Stimulated activated CD8-positive, alpha-beta memory T cell treated with anti-CD3 and anti-CD28 coated beads, Interleukin-2, amount 100 ng/mL, for 48 hours (primary cell): ENCODE measurements at places on chromosomes 6 and 20.

DNA sequence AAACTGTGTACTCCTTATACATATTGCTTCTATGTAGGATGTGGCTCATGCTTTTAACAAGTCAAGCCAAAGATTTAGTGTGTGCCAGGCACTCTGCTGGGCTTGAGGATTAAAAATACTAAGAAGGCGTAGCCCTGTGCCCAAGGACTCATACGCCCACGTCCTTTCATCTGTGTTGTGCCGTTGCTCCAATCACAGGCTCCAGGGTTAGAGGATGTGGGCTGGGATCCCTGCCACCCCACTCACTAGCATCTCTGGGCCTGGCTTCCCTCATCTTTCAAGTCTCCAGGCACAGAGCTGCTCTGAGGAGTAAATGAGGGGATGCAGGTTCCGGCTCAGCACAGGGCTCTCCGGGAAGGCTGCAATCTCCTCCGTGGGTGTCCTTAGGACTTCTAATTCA is 214.2 kb downstream of the SYNDIG1 start:
- no peak for DNase-seq

- DNase-seq, result peak; percentile 31
Measured at GRCh38 chr20:1802385-1803060, 92.7 kb upstream of the SIRPA start.

GRCh38 chr6:217048-217659 is 75.1 kb upstream of the DUSP22 start:
- no peak for DNase-seq

- DNase-seq, result no peak
Measured at GRCh38 chr20:37179683-37180524, 556 bp upstream of the MROH8 start.

DNA sequence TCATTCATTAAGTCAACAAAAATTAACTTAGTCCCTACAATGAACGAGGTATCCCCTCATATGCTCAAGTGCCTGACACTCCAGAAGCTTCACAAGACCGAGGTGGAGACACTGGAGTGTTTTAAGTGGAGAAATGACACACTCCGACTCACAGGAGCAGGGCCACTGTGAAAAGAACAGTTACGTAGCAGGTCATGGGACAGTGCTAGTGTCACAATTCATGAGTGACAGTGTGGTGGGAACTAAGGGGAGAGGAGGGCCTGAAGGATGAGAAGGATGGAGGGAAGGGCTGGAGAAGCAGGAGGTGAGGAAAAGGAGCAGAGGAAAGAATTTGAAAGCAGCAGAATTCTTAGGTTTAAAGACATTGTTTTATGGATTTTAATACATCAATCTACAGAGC is 1.3 kb upstream of the HLA-A start:
- no peak for DNase-seq

DNA sequence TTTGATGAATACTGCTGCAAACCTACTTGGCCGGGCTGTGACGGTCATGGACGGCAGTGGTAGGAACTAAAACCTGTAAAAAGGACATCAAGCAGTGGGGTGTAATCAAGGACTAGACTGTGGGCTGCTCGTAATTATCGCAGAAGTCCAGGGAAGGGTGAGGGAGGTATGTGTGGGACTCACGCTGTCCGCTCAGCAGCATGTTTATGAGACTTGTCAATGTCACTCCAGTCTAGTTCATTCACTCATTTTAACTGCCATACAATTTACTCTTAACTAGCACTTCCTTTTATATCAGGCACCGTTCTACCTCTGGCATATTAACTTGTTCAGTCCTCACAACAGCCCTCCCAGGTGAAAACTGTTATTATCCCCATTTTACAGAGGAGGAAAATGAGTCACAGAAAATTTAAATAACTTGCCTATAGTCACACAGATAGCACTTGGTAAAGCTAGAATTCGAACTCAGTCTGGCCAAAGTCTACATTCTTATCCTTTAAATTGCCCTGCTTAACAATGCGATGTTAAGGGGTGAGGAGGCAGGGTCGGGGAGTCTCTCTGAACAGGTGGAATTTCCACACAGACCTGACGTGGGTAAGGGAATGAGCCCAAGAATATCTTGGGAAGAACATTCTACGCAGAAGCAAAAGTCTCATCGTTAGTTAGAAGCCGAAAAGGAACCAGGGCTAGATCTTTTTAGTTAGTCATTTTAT is 4.1 kb downstream of the PNPLA1 start:
- DNase-seq, result no peak

DNA sequence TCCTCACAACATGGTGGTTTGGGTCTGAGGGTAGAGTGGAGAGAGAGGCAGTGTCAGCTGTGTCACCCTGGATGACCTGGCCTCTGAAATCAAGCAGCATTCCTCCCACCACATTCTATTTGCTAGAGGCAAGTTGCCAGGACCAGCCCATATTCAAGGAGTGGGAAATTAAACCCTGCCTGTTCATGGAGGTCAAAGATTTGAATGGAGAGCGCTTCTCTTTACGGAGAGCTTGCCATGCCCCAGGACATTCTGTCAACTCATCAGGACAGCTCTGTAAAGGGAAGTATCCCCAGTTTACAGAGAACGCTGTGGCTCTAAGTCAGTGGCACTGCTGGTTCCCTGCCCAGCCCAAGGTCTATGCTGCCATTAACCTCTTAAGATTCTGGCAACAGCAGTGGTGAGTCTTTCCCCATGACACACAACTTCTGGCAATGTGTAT is 90.0 kb upstream of the INSM1 start:
- DNase-seq, result no peak

GRCh38 chr20:35243317-35243716 is 16.8 kb downstream of the MMP24 start:
- no peak for DNase-seq

GRCh38 chr6:135481783-135482369 is 15.7 kb downstream of the AHI1 start:
- no peak for DNase-seq

- no peak for DNase-seq
Measured at GRCh38 chr20:57573894-57574293, 13.0 kb downstream of the PCK1 start.

DNA sequence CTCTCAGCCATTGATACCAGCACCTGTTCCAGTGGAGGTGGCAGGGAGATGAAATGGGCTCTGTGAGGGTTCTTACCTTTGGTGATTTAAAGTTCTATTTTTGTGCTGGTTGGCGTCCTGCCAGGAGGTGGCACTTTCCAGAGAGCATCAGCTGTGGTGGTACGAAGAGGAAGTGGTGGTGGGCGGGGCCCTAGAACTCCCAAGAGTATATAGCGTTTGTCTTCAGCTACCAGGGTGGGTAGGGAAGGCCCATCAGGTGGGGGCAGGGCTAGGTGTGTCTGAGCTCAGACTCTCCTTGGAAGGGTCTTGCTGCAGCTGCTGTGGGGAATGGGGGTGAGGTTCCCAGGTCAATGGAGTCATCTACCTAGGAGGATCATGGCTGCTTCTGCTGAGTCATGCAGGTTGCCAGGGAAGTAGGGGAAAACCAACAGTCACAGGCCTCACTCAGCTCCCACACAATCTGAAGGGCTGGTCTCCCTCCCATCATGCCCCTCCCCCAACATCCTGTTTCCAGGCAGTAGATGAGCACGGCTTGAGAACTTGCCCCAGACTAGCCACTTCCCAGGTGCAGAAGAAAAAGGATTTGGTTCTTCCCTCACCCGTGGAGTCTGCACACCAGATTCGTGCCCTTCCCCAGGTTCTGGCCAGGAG is 46.6 kb downstream of the MOXD1 start:
- peak; percentile 5 for DNase-seq

GRCh38 chr6:156720691-156721685 is 56.2 kb upstream of the ARID1B start:
- DNase-seq, result no peak

- no peak for DNase-seq
Measured at GRCh38 chr6:753486-753885, 60.5 kb upstream of the EXOC2 start.

GRCh38 chr6:150212778-150213177 is 69.9 kb downstream of the PPP1R14C start:
- DNase-seq, result no peak

DNA sequence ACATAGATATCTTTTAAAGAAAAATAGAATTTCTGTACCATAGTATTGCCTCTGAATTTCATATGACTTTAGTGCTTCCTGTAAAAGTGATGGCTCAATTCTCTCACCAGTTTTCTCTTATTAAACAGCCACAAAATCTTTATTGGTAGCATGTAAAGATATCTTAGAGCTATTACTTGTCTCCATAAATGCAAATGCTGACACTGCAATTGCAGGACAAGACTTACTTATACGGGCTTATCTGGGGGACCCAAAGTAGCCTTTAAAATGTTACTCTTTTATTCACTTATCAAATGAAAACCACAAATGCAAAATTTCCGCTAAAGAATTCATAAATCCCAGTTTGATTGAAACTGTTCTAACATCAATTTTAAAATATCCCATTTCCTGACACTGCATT is 287.1 kb upstream of the SPTLC3 start:
- DNase-seq, result no peak

DNA sequence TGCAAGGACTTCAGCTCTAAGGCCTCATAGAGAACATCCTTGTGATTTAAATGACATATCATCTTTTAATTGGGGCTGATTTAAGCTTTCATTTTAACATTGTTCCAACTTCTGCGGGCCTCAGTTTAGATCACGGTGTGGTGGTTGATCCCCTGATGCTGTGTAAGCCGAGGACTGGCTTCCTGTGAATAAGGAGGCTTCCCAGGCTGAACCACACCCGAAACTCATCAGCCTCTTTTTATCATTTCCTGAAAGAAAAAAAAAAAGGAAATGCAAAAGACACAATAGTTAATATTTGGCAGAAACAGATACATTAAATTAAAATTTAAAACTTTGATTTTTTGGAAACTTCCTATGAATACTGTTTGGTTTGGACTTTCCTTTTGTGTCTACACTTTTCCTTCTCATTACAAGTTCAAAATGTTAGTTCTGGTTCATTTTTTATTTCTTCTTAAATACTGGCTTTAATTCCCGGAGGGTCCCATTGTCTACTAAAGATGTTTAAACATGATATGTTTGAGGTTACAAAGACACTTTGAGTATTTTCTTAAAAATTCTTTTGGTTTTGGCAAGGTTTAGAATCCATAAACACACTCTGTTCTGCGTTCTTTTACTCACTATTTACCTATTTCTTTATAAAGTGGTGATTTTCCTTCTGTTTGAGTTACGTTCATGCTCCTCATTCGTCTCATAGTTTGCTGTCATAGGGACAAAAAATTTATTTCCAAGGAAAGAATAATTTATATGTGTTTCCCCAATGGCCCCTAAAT is 230.0 kb upstream of the SULF2 start:
- DNase-seq, result no peak
